GM12892 (cell line): ENCODE measurements at places on chromosomes 12 and 14.
A peak's percentile ranks its signal among the peaks of the same experiment; 100 is the strongest.

GRCh38 chr12:53492188-53492587, 7.1 kb downstream of the MAP3K12 start:
- DNase-seq: no peak

- no peak for DNase-seq
Measured at GRCh38 chr14:39452680-39453079, 20.4 kb upstream of the FBXO33 start.

DNA sequence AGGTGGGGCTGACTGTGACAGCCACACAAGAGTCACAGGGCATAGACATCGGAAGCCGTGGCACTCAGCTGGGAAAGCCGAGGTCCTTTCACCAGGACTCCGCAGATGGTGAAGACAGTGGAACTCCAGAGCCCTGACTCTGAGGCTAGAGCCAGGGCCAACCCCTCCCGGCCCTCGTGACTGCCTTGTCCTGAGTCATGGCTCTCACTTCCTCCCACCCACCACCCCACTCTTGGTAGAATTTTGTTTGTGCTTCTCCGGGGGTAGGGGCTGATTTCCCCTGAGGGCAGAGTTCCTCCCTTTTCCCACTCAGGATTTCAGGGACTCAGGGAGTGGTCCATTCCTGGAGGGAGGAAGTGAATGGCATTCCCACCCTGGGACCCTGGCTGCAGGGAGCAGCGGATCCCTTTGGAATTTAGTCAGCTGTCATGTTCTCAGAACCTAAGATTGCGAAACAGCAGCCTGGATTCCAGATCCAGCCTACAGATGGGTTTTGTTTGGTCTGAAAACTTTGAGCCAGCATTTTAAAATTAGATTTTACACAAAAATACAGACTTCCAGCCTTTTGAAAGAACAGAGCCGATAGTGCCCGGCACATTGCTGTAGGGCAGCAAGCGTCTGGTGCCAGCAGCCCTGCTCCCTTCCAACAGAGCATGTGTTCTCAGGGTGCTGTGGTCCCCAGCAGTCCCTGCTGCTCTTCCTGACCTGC, 50.7 kb downstream of the TPCN1 start:
- DNase-seq: no peak

- DNase-seq: peak; percentile 28
Measured at GRCh38 chr14:95326987-95327386, 7.3 kb upstream of the CLMN start.

DNA sequence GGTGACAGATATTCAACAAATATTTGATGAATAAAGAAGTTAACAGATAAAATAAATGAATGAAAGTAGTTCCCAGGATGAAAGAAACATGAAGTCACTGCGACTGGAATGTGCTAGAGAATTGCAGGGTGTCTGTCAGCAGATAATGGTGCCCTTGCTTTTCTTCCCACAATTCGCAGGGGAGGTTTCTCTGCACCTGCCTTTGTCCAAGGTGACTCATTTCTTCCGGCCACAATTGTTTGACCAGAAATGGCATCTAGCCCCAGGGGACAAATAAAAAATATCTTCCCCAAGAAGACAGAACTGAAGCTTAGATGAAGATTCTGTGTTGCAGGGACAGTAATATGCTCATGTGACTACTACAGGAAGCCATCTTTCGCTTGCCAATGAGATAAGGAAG, 316.1 kb upstream of the TBX3 start:
- no peak for DNase-seq

DNA sequence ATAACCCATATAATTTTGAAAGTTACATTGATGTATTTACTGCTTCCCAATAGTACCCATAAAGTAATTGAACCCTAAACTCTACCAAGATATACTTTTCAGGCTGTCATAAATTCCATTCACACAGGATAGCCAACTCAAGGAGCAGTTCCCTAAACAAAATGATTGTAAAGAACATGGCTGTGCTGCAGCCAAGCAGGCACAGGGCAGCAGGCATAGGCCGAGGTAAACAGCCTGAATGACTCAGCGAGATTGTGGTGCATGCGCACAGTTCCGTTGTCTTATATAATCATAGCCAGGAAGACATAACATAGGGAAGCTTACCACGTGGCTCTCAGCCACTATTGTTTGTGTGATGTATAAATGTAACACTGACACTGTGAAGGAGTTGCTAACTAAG, 344.9 kb downstream of the FSCB start:
- DNase-seq: no peak

DNA sequence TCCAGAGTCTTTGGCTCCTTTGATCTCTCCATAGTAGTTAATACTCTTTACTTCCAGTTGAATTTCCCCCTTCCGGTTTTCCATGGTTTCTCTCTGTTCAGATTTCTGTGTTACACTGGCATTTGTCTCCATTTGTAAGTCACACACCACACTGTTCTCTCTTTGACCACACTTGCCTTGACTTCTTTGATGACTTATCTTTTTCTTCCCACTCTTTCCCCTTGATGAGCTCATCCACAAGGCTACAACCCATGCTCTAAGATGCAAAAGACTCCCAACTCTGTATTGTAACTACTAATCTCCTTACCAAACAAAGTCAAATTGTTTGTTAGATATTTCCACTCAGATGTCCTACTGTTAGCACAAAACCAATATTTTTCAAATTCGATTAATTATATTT, 242.7 kb upstream of the E2F7 start:
- DNase-seq: no peak

- DNase-seq: no peak
Measured at GRCh38 chr14:37417151-37417550, 177.9 kb downstream of the FOXA1 start.

GRCh38 chr14:20750194-20750593, 4.5 kb downstream of the EDDM3A start:
- DNase-seq: no peak

DNA sequence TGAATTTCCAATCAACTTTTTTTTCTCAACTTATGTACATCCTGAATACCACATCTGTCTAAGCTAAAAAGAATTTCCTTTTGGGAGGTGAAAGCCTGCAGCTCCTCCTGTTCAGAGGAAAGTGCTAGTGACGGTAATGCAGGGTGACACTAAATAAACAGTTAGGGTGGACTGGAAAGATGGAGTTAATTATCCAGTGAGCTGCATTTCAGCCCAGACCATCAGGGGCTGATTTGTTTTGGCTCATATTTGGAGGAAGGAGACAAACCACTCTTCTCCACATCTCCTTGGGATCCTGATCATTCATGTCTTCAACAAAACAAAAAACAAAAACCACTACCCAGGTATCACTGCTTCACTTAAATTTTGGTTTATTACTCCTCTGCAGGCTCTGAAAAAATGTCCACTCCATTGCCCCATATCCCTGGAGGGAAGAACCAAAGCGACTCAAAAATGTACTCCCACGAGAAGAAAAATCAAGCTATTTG, 5.1 kb upstream of the SIX1 start:
- DNase-seq: no peak

DNA sequence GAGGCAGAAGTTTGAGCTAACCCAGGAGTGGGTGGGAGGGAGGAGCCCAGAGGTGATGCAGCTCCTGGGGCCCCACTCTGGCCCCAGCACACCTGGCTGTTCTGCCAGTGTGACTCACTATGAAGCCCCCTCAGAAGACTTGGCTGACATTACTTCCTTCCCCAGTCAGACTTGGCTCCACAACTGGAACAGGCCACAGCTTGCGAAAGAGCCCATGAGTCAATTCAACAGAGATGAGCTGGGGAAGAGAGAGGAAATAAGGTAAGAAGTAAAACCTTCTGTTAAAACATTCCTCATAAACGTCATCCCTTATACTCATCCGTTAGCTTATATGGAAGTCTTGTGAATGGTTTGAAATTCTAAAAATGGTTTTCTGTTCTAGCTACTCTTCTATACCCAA, 245.9 kb downstream of the ADAMTS20 start:
- DNase-seq: no peak

GRCh38 chr12:108304633-108305032, 34.5 kb downstream of the CMKLR1 start:
- DNase-seq: no peak
